ENCODE measurements at places on chromosomes 5 and 9.

- DNase-seq = no peak
Observed at GRCh38 chr5:69293882-69294281, 38.7 kb downstream of the CCDC125 start.

- no peak for DNase-seq
Observed at GRCh38 chr9:89718651-89719050, 113.8 kb downstream of the GADD45G start.

DNA sequence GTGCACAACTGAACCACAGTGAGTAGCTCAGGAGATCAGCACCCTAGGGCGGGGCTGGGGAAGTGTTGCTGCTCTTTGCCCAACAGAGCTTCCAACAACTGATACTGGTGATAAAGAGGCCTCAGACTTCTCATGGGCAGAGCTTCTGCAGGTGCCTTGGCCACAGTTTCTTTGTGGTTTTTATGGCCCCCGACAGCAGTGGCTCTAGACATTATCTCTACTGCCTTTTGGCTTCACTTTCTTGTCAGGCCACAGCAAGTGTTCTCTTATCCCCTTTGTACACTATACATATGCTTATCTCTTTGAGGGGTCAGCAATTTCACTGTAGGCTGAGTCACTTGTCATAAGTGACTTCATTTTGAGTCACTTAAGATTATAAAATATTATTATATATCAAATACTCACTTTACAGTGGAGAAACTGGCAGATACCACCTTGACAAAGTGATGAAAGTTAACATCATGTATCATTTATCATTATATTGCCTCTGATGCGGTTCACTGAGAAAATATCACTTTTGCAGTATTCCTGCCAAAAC, 90.9 kb upstream of the COX7C start:
- no peak for DNase-seq

- DNase-seq = no peak
Observed at GRCh38 chr9:4116071-4116581, 183.7 kb downstream of the GLIS3 start.

GRCh38 chr5:6338135-6338534, 40.2 kb downstream of the MED10 start:
- DNase-seq = no peak

GRCh38 chr5:35783551-35783950, 73.1 kb upstream of the IL7R start:
- no peak for DNase-seq

GRCh38 chr9:94188246-94188645, 70.9 kb upstream of the ZNF169 start:
- no peak for DNase-seq

GRCh38 chr9:86408121-86408520, 53.9 kb upstream of the TUT7 start:
- DNase-seq = no peak

DNA sequence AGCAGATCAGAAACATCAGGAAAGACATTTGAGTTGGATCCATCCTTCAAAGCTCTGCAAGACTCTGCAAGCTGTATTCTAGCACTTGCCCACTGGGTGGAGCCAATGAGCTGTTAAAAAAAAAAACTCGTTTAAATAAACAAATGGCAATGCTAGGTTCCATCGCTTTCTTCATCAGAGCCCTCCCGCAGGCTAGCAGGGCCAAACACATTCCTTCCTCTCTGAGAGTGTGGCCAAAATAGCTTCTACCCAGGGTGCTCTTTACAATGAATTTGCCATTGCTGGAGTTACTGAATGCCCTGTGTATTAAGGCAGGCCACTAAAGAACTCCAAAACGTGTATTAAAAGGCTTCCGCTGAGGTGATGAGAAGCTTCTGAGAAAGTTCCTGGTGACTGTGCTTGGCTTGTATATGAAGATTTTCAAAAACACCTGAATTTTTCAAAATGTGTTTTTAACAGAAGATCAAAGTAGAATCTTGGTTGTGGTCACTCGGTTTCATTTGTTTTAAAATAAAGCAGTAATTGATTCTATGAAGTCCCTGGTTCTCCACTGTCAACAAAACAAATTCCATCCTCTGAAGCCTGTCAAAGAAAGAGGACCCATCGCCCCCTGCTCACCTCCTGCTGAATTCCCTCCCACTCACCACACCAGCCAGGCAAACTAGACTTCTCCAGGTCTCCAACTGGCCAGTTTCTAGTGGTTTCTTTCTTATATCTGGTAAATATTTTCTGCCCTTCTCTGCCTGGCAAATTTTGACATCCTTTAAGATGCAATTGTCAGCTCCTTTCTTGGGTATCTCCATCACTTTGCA, 36.5 kb upstream of the EQTN start:
- DNase-seq = no peak

DNA sequence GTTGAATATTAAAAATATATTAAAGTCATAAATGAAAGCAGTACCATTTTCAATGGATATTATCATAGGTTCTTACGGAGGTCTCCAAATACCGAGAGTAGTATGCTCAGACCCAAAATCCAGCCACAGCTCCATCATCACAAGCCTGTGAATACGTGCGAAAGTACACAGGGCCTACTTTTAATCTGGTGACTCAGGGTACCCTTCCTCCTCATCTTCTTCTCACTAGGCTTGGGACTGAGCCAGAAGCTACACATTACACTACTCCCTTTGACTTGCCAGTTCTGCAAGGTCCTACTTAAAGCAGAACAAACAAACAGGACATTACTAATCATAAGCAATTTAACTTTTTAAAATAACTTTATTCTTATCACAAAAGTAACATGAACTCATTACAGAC, 7.6 kb upstream of the RIC1 start:
- no peak for DNase-seq

DNA sequence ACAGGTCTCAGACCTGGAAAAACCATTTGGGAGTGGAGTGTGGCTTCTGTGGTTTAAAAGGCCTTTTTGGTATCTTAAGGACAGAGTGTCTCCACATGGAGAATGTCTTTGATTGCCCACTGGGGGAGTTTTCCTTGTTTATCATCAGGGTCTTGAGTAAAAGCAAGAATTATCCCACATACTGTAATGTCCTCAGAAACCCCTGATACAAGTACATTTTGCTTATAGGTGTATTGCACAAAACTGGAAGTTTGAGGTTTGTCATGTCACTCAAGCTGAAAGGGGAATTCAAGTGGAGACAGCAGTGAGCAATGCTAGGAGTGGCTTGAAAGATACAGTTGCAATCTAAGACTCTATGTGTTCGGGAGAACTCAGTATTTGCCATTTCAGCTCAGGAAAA, 62.7 kb upstream of the GRAMD2B start:
- DNase-seq = no peak

DNA sequence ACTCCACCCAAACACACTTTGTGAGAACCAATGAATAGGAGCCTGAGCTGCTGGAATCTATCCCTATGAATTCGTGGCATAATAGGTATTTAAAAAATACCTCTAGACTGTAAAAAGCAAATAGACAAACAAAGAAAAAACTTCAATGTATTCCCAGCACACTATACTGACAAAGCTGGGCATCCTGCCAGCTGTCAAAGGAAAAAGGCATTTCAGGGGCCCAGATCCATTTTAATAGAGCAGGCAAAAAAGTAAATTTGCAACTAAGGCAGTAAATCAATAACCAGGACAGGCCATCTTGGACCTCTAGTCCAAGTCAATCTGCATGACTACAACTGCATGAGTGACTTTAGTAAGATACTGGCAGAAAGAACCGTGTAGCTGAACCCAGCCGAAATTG, 25.6 kb upstream of the LARP1 start:
- DNase-seq = no peak

- DNase-seq = no peak
Observed at GRCh38 chr5:112161392-112161748, 257.7 kb downstream of the EPB41L4A start.

GRCh38 chr5:155884041-155884440, 442.9 kb upstream of the SGCD start:
- no peak for DNase-seq

DNA sequence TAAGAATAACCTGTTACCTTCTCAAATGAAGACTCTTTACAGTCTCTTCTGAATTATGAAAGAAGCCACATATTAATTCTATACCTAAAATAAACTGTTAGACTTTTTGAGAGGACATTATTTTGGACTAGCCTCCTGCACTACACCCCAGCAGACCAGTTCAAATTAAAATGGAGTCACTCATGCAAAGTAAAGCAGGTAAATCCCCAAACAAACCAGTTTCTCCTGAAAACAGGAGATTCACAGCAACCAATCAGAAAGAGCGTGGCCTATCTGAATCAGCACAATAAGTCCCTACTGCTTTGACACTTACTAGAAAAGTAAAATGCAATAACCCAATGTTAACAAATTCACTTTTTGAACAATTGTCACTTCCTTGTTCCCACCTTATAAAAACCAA, 58.8 kb downstream of the PTBP3 start:
- no peak for DNase-seq

- DNase-seq = no peak
Observed at GRCh38 chr5:67591491-67591890, 394.9 kb upstream of the CD180 start.

GRCh38 chr5:68251804-68252522, 36.4 kb downstream of the PIK3R1 start:
- no peak for DNase-seq

GRCh38 chr5:56154732-56155484, 78.2 kb downstream of the ANKRD55 start:
- no peak for DNase-seq

GRCh38 chr5:34899066-34899465, 16.2 kb downstream of the RAD1 start:
- no peak for DNase-seq

- DNase-seq = no peak
Observed at GRCh38 chr5:99033014-99033900, 104.5 kb upstream of the CHD1 start.

DNA sequence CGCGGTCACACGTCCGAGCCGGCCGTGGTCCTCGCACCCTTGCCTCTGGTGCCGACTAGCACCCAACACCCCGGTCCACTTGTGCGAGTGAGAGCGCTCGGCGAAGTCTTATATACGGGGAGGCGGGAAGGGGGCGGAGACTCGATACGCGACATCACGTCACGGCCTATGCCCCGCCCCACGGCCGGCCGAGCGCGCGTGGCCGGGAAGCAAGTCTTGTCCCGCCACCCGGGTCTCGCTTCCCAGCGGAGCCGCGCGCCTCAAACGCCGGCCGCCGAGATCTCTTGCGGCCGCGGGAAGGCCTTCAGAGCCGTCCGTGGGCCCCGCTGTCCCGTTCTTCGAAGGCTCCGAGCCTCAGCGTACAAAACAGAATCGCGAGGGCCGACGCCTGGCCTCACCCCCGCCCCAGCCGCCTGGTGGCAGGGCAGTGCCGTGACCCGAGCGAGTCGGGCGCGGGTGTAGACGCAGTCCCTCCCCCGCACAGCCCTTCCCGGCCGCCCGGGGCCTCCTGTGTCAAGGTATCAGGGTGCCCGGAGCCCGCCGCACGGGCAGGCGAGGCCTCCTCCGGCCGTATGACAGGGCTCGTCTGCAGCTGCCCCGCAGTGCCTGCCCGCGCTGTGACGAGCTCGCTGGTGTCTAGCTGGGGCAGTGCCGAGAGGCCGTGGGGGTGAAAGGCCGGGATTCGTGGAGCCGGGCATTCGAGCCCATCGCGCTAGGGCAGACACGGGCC, at the start of gene PLK2:
Gene PLK2, minus strand, starts transcription at position 85 of the 730 bp plus-strand sequence. CDS start 127 bp downstream, outside the sequence.
- DNase-seq = peak; percentile 82

DNA sequence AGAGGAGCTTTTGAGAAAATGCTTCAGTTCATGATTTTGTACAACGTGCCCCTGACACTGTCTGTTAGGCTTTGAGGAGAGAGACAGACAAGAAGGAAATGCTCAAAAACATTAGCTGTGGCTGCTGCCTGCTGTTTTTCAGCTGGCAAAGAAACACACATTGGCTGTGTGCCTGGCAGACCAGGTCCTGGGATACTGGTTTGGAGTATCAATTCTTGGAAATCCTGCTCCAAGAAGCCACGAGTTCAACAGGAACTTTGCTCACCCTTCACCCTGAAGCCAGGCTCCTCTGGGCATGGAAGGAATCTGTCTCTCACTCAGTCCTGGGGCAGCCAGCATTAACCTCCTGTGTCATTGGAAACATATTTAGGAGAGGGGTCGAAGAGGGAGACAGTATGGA, 245.5 kb downstream of the AUH start:
- no peak for DNase-seq

DNA sequence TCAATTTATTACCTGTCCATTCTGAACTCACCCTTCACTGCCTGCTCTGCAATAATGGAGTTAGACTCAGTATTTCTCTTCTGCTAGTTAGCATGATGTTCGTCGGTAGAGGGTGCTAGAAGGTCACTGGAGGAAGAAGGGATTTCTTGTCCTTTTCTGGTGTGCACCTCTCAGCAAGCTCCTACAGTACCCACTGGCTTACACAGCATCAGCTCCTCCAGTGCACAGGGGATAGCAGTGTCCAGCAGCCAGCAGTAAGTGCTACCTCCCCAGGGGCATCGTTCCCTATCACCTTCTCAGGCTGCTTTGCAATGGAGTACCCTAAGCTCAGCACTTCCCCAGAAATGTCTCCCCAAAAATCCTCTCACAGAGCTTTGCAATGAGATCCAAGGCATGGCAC, 45.9 kb upstream of the APC start:
- DNase-seq = peak; percentile 17

DNA sequence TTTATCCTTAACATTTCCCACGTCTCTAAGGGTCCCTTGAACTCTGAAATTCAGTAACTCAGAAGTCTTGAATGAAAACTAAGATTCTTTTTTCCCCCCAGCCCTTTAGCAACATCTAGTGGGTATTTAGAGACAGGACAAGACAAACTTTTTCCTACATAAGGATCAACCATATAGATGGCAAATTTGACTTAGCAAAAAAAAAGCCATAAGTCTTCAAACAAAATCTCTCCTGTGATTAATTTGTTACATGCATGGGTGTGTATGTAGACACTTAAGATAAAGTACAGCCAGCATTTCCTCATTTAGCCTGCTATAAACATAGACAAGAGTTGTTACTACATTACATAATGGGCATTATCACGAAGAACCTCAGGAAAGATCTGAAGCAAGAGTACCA, 29.1 kb upstream of the ANKRD31 start:
- no peak for DNase-seq

- no peak for DNase-seq
Observed at GRCh38 chr9:108019821-108020220, 530.3 kb upstream of the KLF4 start.

DNA sequence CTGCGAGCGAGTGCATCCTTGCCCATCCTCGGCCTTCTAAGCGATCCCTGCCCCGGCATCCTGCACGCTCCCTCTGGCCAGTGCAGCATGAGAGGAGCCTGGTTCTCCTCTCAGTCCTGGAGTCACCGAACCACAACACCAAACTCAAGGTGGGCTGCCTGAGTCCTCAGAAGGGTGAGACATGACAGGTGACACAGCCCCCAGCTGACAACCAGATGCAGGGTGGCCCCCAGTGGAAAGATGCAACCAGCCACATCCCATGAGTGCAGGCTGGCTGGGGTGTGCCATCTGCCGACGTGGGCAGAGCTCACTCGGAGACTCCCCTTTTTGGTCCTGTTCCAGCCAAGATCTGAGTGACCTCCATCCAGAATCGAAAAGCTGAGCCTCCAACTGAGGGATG, 58.4 kb downstream of the COL23A1 start:
- DNase-seq = no peak
